ENCODE measurements at places on chromosomes 6 and 20.

GRCh38 chr6:16324184-16324583 lies 85.8 kb downstream of the GMPR start:
- no peak for DNase-seq

DNA sequence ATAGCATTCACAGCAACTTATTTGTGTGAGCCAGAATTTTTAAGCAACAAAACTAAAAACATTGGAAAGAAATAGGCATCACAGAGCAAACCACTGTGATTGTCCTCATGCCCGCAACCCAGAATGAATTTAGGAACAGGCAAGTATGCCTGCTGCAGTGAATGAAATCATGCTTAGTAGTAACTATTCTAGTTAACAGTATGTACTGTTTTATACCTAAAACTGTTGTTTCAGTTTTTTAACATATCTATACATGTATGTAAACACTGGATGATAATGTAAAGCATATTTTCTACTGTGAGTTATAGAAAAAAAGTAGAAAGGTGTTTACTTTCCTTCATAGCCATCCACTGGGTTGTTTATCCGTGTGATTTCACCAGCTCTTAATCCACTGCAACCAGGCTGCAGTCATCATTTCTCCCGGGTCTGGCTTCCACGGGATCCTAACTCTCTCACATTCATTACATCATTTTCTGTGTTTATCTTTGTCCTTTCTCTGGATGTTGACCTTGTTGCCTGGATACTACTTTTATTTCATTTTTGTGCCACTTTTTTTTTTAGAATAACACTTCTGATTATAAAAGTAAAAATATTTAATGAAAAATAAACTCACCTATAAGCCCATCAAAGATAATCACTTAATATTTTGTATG lies 3.6 kb upstream of the ARFGEF3 start:
- DNase-seq: no peak

- peak; percentile 6 for DNase-seq
Measured at GRCh38 chr6:119463081-119463626, 113.6 kb upstream of the MAN1A1 start.

GRCh38 chr6:27882624-27883023 lies 29.6 kb downstream of the OR2B2 start:
- no peak for DNase-seq

DNA sequence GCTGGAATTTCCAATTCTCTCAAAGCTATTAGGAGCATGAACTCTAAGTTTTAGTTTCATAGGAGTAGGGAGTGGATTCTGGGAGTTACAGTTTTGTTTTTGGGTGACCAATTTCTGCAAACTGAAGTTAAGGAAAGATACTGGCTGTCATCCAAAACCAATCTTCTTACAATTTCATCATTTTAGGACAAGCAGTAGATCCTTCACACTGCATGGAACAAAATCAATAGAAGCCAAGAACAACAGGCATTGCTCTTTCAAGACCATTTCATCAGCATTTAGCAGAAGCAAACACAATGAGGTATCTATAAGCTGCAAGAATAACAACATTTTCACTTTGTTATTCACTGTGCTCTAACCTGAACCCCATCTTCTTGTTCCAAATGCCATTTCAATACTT lies 173.0 kb downstream of the GMDS start:
- no peak for DNase-seq

- peak; percentile 50 for DNase-seq
Measured at GRCh38 chr20:32792316-32792715, 27.4 kb upstream of the MAPRE1 start.

DNA sequence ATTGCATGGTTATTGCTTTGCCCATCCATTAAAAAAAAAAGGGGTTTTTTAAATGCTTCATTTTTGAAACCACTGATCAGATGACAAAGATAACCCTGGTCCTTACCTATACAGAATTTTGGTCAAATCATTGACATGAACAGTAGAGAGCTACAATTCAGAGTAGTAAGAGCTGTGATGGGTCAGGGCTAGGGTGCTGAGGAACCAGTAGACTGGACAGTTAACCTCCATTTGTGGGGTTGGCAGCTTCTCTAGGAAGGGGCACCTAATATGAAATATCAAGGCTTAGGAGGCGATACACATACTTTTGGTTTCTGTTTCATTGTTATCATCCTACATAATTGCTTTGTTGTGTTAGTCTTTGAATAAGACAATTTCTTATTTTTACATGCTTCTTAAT lies 55.1 kb downstream of the ORC3 start:
- peak; percentile 3 for DNase-seq

- no peak for DNase-seq
Measured at GRCh38 chr20:23206061-23206460, 119.9 kb upstream of the CD93 start.

GRCh38 chr6:124995645-124996325 lies 33.5 kb downstream of the RNF217 start:
- DNase-seq: no peak
